Upper lobe of right lung (tissue), 1 donor: ENCODE measurements at places on chromosomes 4 and X. TPM values are rescaled to one million over a fixed set of nuclear protein-coding genes. Genes with fewer than 3 reads are reported as not detected.

The CTAG1A gene
- not detected for total RNA-seq

The EDA gene
- 5.5 TPM for total RNA-seq

The RAB41 gene
- total RNA-seq = not detected

The MAGEA1 gene
- not detected for total RNA-seq

The CYSLTR1 gene
- 8.7 TPM for total RNA-seq
